ENCODE measurements at places on chromosomes 6 and 20.

GRCh38 chr6:125453516-125453915 is 151.7 kb upstream of the HDDC2 start:
- no peak for DNase-seq

- no peak for DNase-seq
These were observed 28.1 kb upstream of the ARFGEF2 start for GRCh38 chr20:48893374-48893773.

- DNase-seq: peak; percentile 67
These were observed 7.4 kb upstream of the INSM1 start for GRCh38 chr20:20360464-20360863.

DNA sequence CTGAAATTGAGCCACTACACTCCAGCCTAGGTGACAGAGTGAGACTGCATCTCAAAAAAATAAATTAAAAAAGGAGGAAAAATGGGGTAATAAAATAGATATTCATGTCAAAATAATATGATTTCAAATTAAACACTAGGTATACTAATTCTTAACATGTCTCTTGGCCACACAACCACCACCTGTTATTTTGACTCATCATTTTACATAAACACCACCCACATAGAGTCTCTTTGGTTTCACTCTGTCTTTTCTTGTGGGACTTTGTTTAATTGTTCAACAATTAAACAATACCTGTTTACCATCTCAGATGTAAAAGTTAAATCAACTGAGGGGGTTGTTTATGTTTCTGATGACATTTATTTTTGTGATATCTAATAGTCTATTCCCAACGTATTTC is 476.8 kb upstream of the ADGRB3 start:
- no peak for DNase-seq

- no peak for DNase-seq
These were observed 752.2 kb upstream of the MARCKS start for GRCh38 chr6:113104951-113105350.

- peak; percentile 60 for DNase-seq
These were observed 16.1 kb upstream of the SLC17A3 start for GRCh38 chr6:25889877-25890853.

DNA sequence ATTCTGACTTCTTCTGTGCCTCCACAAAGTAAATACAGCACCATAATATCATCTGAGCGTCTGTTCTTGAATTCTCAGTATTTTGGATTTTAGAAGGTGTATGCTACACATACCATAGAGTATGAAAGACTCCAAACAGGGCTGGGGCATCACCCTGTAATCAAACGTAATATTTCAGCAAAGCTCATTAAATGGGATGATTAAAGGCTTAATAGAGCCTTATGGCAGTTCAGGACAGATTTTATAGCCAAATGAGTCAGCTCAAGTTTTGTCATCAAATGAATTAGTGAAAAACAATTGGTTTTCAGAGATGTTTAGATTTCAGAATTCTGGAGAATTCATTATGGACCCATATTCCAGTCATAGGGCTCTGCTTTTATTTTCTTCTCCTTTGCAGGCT is 68.9 kb downstream of the TULP4 start:
- DNase-seq: no peak
